ENCODE measurements at places on chromosomes 3 and 15.

DNA sequence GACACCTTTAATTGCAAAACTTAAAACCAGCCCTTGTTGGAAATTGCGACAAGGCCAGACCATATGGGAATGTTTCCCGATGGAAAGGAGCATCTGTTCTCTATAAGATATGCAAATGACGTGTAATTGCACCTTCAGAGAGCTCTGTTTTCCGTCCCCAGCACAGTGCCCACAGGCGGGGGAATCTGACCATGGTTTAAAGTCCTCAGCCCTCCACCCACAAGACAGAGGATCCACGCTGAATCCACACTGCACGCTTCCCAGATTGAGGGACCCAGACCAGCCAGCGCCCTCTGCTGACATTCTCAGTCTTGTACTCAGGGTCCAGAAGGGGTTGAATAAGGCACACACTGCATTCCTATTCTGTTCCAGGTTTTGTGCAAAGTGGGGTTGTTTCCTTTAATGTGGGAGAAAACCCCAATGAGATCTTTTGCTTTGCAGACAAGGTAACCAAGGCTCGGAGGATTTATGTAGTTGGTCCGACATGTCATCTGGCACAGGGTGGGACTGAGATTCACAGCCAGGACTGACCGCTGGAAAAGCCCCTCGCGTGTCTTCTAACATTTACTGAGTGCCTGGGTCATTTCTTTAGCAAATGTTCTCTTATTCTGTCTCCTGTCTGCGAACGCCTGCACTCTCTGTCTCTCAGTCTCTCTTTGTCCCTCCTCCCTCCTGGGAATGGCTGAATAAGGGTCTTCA, 36.8 kb upstream of the KLHL25 start:
- DNase-seq = peak; percentile 50

DNA sequence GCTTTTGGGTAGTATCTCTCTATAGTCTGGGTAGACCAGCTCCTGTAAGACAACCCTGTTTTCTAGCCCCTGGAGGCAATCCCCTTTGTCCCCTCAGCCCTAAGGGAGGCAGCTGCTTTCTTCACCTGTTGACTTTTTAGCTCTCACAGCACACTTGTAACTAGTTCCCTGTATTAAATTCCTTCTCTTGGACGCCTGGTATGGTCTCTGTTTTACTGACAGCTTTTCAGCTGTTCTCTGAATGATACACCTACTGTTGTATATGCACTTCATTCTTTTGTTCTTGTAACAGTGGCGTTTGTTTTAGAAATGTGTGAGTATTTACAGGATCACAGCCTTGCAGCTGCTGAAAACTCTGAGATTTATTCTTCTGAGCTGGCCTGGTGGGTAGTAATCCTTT, 413.0 kb upstream of the RBMS3 start:
- no peak for DNase-seq

DNA sequence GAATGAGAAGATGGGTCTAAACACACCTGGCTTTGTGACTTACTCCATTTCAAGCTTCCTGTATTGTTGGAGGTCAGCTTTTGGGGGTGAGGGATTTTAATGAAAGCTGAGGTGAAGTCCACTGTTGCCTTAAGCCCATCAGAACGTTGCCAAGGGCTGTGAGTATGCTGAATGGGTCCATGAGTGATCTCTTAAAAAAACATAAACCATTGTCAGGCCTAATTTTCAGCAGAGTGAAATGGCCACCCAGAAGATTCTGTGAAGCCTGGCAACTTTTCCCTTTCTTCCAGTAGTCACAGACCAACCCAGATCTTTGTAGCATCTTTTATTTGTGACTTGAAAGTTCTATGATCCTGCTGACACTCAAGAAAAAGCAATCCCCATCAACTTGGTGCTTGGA, 87.0 kb downstream of the SMAD3 start:
- DNase-seq = no peak

DNA sequence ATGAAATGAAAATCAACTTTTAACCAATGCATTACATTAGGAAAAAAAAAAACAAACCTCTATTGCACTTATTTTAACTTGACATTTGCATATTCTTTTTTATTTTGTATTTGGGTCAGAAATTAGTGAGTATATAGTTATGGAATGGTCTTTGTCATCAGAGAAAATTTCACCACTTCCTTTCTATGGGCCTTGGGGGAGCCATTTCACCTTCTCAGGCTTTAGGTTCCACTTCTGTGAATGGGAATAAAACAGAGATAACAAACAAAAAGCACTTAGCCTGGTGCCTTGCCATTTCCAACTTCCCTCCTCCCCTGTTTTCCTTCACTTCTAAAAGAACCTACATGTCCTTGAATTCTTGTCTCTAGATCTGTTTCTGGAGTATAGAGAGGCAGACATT, 168.0 kb upstream of the STT3B start:
- no peak for DNase-seq

DNA sequence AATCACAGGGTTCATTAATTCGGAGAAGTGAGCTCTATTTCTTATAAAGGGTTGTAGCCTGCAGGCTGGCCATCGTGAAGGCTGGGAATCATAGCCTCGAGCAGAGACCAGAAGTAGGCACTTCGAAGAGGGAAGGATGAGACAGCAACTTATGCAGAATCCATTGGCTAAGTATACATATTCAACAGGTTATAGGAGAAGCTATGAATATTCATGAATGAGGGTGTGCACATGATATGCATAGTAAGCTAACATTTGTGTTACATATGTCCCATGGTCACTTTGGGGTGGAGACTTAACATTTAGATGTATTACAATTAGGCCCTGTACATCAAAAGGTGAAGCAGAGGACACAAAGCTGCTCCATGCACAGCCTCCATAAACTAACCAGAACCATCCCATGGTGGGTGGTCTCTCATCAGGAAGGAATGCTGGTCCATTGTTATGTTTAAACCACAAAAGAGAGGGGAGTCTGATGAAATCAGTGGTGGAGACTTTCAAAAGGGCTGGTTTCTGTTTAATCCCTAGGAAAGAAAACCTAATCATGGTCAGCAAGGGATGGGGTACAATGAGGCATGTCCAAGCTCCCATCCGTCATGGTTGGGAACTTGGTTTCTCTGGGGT, 80.8 kb upstream of the FHIT start:
- no peak for DNase-seq

DNA sequence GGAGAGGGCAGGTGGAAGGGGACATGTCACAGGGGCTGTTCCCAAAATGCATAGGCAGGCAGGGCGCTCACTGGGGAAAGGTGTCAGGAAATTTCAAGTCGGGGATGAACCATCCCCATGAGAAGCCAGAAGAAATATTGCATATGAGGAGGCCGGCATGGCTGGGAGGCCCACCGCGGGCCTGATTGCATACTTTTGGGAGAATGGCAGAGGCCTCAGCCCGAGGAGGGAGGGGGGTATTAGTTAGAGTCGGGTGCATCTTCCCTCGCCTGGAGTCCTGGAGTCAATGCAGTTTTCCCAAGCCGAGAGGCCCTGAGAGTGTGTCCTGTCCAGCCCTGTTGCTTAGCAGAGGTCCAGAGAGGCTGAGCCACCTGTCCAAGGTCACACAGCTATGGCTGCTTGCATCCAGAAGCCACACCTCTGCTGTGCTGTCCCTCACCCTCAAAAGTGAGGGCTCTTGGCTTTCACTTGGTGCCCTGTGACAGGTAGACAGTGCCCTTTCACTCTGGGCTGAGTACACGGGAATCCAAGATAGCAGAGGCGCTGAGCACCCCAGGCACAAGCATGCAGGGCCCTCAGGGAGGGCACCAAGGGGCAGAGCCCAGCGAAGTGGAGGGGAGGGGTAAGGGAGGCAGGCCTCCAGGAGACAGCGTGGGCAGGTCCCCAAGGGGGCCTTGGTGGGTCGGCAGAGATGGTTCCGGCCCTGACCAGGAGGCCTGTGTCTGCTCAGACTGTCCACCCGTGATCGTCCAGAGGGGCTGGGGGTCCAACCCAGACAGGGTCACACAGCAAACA, 48.5 kb downstream of the GRIP2 start:
- DNase-seq = no peak

DNA sequence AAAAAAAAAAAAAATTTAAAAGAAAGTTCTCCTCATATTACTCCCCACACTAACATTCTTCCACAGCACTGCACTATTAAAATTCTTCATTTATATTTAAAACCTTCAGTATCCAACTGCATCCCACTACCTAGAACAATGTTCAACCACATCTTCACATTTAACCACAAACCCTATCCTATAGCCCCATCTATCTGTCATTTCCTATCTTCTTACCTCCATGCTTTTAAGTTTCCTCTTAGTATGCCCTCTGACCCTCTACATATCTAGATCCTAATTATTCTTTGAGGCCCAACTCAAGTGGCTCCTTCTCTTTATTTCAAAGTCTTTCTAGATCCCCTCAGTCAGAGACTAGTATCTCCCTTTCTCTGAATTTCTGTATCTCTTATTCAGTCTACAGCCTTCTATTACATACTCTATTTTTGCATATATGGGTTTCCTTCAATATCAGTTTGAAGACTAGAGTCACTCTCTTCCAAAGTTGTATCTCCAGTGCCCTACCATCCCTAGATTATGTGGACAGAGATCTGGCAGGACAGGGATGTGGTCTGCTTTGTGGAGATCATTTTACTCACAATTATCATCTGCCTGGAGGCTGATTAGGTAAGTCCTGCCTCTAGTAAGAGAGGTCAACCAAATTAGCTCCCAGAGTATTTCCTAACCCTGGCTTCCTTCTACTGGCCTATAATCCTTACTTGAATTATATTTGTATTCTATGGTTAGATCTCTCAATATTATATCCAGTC, 1.4 kb downstream of the CIAO2A start:
- DNase-seq = no peak

GRCh38 chr15:99956820-99957641, 223.8 kb upstream of the LYSMD4 start:
- DNase-seq = no peak

DNA sequence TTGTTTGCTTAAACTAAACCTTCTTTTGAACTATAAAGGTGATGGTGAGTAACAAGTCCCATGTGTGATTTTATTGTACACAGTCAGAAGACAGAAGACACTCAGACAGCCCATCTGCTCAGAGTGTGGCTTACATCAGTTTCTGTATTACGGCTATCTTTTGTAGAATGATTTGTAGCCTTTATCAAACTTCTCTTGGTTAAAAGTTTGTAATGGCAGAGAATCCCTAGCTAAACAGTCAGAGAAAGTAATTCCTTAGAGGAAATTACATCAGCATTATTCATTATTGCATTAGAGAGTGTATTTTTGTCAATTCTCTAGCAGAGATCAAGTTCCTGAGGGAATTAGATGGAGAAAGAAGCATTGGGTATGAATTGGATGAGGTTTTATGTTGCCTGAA, 500.8 kb downstream of the CNTN4 start:
- DNase-seq = no peak

DNA sequence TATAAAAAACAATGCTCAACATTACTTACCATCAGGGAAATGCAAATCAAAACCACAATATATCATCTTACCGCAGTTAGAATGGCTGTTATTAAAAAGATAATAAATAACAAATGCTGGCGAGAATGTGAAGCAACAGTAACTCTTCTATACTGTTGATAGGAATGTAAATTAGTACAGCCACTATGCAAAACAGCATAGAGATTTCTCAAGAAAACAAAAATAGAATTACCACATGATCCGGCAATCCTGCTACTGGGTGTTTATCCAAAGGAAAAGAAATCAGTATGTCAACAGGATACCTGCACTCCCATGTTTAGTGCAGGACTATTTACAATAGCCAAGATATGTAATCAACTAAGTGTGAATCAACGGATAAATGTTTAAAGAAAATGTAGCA, 48.1 kb downstream of the ADAM10 start:
- no peak for DNase-seq

DNA sequence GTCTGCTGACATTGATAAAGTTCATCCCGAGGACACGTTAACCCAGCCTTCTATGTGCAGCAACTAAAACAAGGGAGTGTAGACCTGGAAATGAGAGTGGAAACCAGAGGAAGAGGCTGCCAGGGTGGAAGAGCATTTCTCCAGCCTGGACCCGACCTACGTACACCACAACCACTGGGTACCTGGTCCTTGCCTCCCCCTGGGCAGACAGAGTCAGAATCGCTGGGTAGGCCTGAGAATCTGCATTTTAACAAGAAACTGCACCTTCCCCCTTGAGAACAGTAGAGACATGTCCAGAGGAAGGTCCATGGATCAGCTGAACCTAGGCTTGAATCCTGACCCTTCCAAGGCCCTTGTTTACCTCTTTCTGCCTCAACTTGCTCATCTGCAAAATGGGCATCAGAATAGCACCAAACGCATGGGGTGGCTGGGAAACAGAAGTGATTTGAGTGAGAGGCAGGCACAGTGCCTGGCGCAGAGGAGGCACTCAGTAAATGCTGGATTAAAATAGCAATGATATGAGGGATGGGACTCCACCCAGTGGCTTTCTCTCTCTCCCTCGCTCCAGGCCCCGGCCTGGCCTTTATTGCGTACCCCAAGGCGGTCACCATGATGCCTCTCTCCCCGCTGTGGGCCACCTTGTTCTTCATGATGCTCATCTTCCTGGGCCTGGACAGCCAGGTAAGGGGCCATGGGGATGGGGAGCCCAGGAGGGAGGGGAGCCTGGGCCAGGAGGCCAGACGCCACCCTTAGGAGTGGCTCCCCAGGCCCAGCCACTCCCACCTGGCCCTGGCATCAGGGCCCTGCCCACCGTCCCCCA, 66.9 kb upstream of the SLC6A1 start:
- DNase-seq = no peak

DNA sequence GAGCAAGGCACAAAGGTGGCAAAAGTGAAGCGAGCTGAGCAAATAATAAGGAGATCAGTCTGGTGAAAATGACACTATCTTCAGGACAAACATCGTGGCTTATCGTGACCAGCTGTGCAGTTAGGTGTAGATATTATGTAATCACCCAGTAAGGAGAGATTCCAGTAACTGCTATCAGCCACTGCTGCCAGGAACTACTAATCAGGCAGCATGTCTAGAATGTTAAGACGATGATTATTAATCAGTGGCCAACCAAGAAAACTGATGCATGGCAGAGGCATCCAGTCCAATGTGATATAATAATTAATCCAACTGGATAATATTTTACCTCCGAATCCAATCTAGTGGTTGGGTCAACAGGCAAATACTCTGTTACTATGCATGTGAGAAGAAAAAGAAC, 252.7 kb upstream of the ZPLD1 start:
- DNase-seq = peak; percentile 81

DNA sequence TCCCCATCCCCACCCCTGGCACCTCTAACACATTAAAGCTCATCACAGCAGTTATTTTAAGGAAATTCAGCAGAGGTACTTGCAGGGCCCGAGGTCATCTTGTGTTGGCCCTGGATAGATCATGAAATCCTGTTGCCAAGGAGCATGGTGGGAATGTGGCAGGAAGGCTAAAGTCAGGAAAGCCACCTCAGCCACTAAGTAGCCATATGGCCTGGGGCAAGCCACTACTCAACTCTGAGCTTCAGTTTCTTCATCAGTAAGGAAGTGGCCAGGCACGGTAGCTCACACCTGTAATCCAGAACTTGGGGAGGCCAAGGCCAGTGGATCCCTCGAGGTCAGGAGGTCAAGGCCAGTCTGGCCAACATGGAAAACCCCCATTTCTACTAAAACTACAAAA, 55.9 kb downstream of the LIPC start:
- no peak for DNase-seq

- peak; percentile 14 for DNase-seq
Observed at GRCh38 chr3:59212128-59212779, 162.4 kb upstream of the CFAP20DC start.

All from A549 (cell line).